Activated naive CD4-positive, alpha-beta T cell (primary cell): ENCODE measurements at places on chromosomes 11 and 22.

DNA sequence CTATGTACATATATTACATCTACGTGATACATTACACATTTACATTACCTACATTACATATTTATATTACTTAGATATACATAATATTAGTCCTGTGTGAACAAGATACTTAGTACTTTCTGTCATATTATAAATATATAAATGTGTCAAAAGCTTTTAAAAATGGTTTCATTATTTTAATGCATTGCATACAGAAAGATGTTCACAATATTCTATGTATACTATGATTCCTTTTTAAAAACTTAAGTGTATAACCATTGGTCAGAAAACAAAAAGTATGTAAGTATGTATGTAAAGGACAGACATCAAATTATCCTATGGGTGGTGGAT is 647 bp upstream of the ZW10 start:
- no peak for DNase-seq

DNA sequence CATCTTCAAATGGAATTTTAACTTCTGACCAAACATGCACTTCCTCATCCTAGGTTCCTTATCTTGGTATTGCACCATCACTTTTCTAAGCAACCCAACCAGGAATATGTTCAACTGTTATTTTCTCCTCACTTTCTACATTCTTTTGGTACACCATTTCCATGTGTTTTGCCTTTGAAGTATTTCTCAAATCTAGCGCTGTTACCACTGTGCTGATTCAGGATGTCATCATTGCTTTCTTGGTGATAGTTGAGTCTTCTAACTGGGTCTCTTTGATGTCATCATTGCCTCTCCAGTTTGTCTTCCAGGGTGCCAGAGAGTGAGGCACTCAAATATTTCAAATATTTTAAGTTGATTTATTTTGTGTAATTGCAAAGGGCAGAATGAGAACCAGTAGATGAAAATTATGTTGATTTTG is 47.5 kb downstream of the HORMAD2 start:
- no peak for DNase-seq

DNA sequence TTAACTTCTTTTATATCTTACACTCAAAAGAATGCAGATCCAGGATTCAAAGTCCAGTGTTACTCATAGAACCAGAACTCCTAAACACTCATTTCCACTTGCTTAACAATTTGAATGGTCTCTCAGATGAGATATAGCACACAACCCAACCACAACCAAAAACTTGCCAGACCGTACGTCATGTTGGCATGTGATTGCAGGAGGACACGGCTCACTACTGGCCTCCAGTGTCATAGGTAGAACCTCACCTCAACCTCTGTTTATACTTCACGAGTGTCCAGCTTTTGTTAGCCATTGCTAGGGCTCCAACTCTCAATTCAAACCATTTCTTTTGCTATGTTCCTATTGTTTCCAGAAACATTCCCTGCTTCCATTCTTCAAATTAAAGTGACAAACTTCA is 58.5 kb upstream of the PDGFD start:
- no peak for DNase-seq

DNA sequence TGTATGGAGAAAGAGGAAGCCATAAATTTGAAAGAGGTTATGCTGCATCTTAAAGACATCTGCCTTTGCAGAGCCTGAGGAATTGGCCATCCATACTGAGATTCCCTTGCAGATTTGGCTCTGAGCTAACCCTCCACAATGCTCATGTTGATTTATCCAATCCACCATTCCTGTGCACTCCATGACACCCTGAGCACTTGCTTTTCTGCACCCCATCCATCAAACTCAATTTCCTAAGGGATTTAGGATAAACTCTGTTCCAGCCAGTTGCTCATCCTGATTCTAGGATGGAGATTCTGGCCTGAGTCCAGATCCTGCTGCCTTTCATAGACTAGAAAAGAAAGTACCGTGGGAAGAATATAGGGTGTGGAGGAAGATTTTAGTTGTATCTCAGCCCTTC is 379.2 kb upstream of the LARGE1 start:
- no peak for DNase-seq

- no peak for DNase-seq
These were observed 13.1 kb downstream of the RHOG start for GRCh38 chr11:3827434-3828186.

DNA sequence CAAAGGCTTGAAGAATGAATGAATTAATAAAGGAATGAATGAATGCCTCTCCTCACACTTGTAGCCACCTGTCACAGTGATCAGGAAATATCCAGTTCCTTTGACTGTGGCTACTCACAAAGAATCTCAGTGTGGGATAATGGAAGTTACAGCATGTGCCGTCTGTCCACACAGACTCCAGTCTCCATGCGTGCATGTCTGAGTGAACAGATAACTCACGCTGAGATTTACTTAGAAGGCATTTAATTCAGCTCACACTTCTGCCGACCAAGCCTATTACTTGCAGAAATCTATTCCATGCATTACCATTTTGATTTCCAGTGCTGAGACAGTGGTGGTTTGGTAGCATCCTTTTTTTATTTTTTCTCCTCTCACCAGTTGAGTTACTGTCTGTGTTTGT is 32.3 kb upstream of the HMGXB4 start:
- DNase-seq = no peak

DNA sequence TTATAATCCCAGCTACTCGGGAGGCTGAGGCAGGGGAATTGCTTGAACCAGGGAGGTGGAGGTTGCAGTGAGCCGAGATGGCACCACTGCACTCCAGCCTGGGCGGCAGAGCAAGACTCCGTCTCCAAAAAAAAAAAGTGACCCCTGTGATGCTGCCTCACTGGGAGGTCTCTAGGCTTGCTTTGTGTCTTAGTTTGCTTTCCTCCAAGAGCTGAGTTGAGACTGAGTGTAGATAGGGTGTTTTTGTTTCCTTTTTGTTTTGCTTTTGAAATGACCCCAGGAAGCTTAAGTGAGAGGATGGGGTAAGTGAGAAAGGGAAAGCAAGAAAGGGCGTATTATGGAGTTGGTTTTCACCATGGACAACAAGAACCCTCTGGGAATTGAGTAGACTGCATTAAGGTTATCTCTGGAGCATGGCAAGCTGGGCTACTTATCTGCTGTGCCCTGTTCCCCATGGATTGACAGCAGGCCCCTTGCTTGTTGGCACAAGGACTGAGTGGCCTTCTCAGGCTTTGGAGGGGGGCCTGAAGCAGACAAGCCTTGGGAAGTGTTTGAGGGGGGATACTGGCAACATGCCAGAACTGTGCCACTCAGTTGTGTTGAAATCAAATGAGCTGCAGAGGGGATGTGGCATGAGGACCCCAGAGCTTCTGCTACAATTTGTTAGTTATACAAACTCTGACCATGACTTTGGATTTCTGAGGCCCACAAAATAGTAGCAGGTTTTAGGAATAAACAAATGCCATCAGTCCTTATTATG is 300.6 kb upstream of the C11orf87 start:
- DNase-seq = no peak

DNA sequence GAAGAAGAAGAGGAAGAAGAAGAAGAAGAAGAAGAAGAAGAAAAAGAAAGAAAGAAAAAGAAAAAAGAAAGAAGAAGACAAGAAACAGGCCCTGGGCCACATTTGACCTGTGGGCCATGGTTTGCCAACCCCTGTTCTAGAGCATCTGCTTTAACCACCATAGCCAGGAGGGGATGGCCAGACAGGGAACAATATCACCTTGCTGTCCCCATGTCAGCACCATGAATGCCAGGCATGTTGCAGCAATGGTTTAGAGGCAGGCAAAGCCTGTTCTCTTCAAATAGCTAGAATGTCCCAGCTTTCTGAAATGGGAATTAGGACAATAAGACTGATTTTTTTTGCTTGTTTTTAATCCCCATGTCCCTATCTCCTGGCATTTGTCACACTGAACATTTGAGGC is 338.6 kb upstream of the PLET1 start:
- no peak for DNase-seq

DNA sequence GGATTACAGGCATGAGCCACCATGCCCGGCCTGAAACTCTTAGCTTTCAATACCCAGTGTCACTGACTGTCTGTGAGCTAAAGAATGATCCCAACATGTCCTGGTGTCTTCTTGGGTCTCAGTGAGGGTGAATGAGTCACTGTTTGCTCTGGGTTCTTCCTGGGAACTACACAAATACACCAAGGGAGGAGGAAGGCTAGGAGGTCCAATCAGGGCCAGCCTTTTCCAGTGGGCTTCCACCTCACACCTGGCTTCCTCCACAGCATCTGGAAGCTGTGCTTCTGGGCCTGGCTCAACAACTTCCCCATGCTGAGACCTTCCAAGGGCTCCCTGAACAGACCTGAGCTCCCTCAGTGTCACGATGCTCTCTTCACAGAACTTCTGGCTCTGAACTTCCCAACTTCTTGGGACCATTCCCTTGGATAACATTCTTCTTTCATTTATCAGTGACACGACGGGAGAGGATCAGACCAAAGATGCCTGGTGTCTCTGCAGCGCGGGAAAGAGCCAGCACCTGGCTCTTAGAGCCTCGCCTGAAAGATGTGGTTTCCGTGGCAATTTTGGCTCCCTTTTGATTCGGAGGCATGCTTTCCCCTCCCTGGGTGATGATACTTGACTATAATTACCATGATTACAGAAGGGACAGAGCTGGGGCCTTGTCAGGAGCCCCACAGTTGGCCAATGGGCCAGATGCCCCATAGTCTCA is 22.3 kb upstream of the CHRM4 start:
- DNase-seq = no peak
